ENCODE measurements at places on chromosomes 16 and 17.

DNA sequence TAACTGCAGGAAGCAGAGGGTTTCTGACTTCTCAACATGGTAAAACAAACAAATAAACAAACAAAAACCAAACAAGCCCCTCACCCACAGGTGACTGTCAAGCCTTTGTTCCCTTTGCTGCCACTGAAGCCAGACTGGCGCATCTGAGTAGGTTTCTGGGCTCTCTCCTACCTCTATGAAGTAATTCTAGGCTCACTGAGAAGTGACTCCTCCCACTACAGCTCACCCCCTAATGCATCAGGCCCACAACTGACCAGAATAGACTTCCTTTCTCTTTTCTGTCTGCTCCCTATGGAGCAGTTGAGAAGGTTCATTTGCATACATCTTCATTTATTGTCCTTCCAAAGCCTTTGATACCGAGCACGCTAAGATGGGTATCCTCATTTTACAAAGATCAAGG, 77.0 kb upstream of the CCL2 start:
- DNase-seq, result no peak

GRCh38 chr17:76458580-76459490, 5.9 kb upstream of the UBE2O start:
- no peak for DNase-seq

DNA sequence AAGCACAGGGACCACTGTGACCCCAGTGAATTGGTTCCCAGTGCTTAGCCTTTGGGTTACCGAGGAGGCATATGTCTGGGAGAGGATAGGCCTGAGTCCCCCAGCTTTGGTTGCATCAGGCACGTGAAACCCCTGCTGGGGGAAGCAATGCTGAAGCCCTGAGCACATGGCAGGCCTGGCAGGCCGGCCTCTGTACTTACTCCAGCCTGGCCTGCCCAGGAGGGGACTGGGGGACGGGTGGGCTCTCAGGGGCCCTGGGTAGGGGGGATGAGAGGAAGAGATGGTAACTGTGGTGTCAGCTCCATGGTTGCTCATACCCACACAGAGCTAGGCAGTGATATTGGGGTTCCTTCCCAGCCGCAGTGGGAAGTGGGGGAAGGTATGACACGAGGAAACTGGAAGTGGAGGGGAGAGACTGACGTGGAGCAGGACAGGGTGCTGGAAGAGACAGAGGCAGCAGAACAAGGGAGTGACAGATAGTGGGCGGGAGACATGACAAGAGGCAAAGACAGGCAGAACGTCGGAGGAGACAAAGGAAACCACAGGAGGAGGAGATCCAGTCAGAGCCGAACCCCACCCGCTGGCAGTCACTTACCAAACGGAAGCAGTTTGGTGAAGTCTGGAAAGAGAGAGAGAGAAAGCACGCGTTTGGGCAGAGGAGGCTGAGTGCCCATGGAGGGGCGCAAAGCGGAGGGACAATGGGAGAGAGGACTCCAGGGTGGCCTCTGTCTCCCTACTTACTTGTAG, 9.1 kb downstream of the TMEM208 start:
- no peak for DNase-seq

GRCh38 chr17:39173526-39174274, 7.7 kb upstream of the ARL5C start:
- no peak for DNase-seq

- DNase-seq, result no peak
Observed at GRCh38 chr16:56279132-56279531, 87.8 kb downstream of the GNAO1 start.

DNA sequence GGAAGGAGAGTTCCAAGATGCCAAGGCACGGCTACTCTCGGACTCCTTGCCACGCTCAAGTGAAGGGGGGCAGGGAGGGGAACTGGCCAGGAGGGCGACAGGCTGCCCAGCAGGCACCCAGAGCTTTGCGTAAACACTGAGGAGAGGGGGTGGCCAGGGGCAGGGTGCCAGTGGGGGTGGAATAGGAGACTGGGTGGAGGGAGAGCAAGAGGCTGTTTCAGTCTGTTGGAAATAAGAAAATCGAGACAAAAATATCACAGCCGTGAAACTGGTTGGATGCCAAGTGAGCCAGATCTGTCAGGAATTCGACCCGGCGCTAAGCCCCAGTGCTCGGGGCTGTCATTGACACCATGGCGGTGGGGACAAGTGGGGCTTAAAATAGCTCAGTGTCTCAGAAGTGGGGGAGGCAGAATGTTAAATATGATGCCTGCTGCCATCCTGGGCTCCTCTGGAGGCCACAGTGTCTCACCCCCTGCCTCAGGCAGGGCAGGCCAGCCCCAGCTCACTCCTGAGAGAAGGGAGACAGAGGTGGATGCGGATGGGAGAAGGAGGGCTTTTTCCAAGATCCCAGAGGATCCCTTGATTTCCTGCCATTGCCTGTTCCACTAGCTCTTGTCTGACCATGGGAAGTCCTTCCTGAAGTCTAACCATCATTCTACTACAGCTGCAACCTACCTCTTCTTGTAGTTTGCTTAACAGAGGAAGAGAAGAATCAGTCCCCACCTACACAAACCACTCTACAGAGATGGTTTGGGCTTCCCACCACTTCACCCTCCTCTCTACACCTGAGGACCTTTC, 9.5 kb downstream of the PNMT start:
- no peak for DNase-seq

DNA sequence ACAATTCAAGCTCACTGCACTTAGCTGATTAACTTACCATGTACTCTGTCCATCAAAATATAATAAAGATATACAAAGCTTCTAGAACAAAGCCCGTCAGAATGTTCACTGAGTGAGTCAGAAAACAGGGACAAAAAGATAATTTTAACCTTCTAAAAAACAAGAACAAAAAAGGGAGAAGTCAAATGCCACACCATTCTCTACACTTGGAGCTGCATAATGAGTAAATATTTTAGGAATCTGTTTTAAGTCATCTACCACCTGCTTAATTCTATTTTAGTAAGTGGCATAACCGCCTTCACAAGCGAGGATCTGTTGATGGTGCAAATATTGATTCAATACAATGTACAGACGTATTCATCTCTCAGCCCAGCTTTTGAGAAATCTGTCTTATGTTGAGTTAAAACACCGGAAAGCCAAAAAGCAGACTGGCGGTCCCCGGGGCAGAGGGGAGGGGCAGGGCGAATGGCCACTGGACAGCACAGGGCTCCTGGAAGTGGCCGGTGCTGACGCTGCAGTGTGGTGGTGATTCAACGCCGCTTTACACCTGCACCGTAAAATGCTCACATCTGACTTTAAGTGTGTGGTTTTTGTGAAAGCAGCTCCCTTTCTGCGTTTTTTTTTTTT, 20.1 kb downstream of the RAB40B start:
- no peak for DNase-seq

DNA sequence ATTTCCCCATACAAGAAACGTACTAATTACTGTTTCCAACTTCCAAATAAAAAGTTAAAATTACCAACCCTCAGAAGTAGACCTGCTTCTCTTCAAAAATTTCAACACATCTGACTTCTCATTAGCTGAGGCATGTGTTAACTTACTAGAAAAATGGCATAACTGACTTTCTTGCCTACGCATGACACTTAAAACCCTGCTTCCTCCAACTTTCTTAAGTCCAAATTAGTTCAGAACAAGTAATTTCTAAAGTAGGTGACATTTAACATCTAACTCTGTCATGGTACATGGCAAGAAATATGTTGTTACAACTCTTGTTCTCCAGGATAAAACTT, 6.7 kb downstream of the USP7 start:
- no peak for DNase-seq

DNA sequence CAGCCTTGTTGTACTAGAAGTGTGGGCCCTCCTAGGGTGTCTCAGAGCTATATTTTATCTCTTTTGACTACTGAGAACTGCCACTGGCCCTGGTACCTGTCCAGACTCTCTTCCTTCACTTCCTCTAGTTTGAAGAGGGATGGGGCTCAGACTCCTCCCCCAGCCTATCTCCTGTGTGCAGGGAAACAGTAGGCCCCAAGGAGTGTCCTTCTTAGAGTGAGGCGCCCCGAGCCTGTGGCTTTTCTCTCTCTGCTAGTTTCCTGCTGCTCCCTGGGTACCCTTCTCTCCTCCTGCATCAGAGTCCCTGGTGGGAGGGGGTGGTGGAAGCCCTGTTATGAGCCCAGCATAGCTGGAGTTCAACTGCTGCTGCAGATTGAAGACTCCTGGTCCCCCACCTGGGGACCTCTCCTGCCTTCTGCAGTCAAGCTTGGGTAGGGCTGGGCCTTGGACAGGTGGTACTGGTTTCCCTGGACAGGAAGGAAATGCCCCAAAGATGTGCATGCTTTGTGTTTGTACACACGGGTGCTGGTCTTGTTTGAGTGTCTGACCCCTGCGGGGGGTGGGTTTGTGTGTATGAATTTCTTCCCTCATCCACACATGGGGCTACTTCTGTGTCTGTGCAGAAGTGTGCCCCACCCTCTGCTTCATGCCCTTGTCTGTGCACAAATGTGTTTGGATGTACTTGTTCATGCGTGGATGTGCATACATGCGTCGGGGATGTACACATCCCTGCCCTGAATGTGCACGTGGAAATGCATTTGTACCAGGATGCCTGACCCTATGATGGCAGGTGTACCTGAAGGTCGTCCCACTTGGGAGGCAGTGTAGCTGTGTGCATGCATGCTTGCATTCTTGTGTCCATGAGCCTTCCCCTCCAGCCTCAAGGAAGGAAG, 6.9 kb downstream of the RARA start:
- DNase-seq, result no peak

GRCh38 chr17:54948380-54948779, 20.1 kb downstream of the COX11 start:
- DNase-seq, result no peak

- no peak for DNase-seq
Observed at GRCh38 chr17:45962221-45962972, 36.7 kb upstream of the STH start.

DNA sequence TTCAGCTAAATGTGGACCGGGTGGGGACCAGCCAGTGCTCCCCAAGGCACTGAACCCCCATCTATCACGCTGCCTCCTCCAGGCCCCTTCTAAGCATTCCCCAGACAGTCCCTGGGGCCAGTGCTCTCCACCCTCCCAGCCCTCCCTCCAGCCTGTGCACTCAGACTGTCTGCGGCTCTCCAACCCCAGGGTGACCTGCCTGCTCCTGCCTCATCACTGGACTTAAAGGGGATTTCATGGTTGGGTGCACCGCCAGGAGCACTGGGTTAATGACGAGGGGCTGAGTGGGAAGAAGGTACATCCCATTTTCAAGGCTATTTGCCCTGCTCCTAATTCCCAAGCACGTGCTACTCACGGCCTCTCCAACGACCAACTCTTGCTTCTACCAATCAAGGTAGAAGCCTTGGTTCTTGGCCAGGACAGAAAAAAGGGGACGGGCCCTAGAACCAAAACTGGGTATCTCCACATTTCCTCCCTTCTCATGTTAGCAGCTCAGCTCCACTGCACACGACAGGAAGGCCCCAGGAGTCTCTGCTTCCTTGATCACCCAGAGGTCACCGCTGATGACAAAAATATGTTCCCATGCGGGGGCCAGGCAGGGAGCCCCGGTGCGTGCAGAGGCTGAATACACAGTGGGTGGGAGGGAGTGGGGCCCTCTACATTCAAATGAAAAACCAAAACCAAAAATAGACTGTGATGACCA, 3.5 kb upstream of the ABR start:
- no peak for DNase-seq

DNA sequence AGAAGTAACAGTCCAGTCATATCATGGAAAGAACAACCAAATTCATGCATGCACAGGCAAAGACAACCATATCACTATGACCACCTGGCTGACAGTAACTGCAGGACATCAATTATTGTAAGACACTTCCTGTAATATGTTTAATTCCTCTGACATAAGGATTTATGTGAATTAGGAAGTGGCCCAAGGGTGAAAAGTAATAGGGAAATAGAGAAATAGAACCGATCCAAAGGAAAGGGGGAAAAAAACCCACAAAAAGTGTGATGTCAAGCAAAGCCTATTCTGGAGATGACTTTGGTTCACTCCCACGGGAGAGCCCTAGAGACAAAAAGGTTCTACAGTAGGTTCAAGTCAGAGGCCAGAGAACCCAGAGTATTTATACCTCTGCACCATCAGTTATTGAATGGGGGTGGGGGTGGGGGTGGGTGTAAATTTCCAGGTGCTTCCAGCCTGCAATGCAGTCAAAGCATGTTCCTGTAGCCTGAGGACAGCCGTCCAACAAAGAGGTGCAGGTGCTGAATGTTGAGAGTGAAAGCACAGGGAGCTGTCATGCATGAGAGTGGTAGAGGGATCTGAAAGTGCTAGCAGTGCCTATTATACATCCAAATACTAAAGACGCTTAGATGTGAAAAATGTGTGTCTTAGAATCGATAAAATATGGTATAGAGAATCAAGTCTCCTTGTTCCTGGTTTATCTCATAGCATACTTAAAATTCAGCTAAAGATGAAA, 95.6 kb upstream of the HLF start:
- no peak for DNase-seq

DNA sequence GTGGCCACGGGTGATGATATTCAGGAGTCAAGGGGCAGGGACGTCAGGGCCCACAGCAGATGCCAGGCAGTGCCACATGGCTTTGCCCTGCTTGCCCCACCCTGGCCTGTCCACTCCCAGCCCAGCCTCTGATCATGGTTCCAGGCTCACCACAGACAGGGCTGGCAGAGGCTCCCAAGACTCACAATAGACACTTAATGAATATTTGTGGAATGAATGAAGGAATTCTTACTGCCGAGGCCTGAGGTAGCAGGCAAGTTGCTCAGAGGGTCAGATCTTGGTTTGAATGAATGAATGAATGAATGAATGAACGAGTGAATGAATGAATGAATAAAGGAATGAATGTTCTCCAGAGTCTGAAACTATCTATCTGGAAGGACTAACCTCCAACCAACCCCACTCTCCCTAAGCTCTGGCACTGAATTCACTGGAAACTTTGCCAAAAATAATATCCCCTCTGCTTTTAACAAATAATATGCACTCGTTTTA, 60.9 kb downstream of the RAI1 start:
- DNase-seq, result no peak

DNA sequence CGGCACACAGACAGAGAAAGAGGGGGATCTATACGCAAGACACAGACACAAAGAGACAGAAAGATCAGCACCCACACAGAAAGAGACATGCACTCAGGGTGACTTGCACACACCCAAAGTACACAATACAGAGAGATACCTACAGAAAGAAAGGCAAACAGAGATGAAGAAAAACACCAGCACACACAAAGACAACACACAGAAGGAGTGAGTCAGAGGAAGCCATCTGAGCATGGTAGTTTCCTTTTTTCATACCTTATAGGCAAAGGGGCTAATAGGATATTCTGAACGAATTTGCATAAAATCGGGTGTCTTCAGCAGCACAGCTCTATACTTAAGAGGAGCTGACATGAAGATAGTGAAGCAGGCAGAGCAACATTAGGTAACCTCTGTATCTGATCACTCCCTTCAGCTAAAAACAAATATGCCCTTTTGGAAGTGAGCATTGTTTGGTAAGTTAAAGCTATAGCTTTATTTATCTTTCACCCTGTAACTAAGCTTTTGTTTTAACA, 198.6 kb downstream of the AATF start:
- DNase-seq, result no peak

- no peak for DNase-seq
Observed at GRCh38 chr17:27455914-27456680, at the start of gene KSR1. Gene KSR1 (plus strand): TSS chr17:27456448. CDS start chr17:27456644, 196 bp downstream.

- DNase-seq, result no peak
Observed at GRCh38 chr17:19448341-19449268, 37.6 kb downstream of the RNF112 start.

- DNase-seq, result no peak
Observed at GRCh38 chr16:63363738-63364137, 1327.5 kb upstream of the CDH8 start.

- no peak for DNase-seq
Observed at GRCh38 chr17:35981908-35982330, 622 bp upstream of the CCL16 start.
